ENCODE measurements at places on chromosomes 7 and 10.
A peak's percentile ranks its signal among the peaks of the same experiment; 100 is the strongest.

GRCh38 chr7:34087892-34088891, 182.9 kb downstream of the BMPER start:
- no peak for DNase-seq

DNA sequence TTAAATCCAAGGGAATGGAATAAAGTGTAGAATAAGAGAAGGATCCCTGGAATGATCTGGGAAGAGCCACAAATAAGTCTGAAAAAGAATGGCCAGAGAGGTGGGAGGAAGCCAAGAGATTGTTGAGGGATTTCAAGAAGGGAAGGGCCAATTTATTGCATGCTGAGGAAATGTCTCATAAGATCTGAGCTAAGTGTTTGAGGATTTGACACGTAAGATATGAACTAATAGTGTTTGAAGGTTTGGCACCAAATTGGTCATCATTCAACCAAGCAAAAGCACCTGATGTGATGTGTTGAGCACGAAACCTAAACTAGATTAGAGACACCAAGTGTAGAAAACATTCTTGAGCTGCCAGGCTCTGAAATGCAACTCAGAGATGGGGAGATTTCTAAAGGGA, 97.9 kb downstream of the TSPAN12 start:
- DNase-seq, result no peak

DNA sequence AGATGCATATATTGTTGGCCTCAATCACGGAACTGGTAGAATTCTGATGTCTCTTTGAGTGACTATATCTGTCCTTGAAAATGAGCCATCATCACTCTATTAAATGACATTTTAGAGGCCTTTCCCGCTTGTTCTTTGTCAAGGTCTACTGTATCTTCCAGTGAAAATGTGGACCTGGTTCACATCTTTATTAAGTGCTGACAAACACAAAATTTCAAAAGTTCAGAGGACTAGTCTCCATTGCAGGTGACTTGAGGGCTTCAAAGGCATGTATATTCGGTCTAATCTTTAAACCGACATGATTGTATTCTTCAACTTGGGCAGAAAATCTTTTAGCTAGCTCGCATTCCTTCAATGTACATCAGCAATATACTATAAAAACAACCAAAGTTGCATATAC, 36.6 kb upstream of the VWDE start:
- no peak for DNase-seq

- no peak for DNase-seq
Observed at GRCh38 chr10:34153663-34154382, 661.3 kb downstream of the PARD3 start.

- peak; percentile 50 for DNase-seq
Observed at GRCh38 chr10:132571650-132572544, 34.3 kb downstream of the INPP5A start.

DNA sequence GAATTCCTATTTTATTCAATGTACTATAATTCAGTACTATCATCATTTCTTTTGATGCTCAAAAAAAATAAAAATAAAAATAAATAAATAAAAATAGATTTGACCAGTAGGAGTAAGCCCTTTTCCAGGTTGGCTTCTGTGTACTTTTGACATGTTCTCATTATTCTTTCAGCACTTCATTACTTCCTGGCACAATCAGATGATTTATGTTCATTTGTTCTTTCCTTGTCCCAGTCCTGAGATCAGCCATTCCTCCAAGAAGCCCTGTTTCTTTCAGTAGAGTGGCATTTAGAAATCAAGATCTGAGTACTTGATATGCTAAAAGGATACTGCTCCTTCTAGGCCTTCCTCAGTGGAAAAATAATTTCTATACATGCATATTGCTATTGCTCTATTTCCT, 20.9 kb downstream of the ARL4A start:
- no peak for DNase-seq

GRCh38 chr7:128255271-128255670, 14.2 kb downstream of the LEP start:
- no peak for DNase-seq

DNA sequence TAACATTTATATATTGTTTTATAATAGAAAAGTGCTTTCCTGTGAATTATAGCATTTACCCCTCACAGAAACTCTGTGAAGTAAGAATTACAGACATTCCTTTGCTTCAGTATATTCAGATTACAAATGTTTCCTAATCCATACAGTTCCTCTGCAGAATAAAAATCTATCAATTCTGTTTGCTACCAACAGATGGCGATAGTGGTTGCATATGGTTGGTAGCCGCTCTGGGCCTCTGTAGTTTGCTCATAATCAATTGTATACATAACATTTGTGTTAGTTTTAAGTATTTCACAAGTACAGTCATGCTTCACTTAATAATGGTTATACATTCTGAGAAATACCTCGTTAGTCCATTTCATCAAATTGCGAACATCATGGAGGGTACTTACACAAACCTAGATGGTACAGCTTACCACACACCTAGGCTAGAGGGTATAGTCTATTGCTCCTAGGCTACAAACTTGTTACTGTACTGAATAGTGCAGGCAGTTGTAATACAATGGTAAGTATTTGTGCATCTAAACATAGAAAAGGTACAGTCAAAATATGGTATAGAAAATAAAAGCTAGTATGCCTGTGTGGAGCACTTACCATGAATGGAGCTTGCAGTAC, 94.4 kb upstream of the STEAP4 start:
- no peak for DNase-seq

GRCh38 chr7:22845221-22845834, 22.7 kb upstream of the TOMM7 start:
- no peak for DNase-seq

DNA sequence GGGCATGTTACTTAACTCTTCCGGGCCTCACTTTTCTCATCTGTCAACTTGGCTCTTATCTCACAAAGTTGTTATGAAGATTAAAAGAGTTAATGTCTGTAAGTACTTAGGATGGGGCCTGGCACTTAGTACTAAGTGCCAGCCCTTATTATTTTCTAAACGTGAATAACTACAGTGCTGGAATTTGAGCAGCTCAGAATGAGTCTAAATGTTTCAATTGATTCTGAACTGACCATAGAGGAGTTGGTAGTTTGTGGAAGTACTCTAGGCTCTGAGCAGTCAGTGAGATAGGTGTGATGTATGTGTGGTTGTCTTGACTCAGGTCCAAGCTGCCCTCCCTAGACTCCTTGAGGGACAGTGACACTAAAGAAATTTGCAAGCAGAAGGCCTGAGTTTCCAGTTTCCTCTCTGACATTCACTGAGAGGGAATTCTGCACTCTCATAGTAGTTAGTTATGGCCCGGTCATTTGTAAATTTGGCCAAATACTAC, 18.5 kb upstream of the JAZF1 start:
- no peak for DNase-seq

GRCh38 chr10:33027088-33027487, 69.1 kb upstream of the ITGB1 start:
- DNase-seq, result no peak

- no peak for DNase-seq
Observed at GRCh38 chr7:1703871-1704810, 34.1 kb downstream of the ELFN1 start.

GRCh38 chr10:78302739-78302988, 269.0 kb downstream of the RPS24 start:
- no peak for DNase-seq

DNA sequence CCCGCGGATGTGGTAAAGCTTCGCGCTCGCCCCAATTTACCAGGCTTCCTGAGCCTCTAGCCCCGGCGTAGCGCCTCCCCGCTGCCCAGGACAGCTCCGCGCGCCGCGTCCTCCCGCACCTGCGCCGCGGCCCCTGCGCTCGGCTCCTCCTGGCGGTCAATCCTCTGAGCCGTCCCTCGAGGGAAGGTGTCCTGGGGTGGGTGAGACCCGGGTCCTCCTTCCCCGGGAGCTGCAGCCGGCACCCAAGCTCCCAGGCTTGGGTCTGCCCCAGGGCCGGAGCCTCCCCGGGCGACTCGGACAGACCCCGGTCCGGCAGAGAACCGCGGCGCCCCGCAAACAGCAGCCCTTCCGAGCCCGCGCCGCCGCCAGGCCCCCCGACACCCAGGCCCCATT, 512 bp downstream of the OSBPL3 start:
- DNase-seq, result peak; percentile 73

- DNase-seq, result no peak
Observed at GRCh38 chr7:159042581-159043101, 102.0 kb downstream of the VIPR2 start.

- DNase-seq, result no peak
Observed at GRCh38 chr10:6780008-6780677, 200.1 kb upstream of the PRKCQ start.

- no peak for DNase-seq
Observed at GRCh38 chr7:142847353-142847752, 7.5 kb upstream of the EPHB6 start.
